ENCODE measurements at places on chromosomes 4 and X.
A peak's percentile ranks its signal among the peaks of the same experiment; 100 is the strongest.

DNA sequence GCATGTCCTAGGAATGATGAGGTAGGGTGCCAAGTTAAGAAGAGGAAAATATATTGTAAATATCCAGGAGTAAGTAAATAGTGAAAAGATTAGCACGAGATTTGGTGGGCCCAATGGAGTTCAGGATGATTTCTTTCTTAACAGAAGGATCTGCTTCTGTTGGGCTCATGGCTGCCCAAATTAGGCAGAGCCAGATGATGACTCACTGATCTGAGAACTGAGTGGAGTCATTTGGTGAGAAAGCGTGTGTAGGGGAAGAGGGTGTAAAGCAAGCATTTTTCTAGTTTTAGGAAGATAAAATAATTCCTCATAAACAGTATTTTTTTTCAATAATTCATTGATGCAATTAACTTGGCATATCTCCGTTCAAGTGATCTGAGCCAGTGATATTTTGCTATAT is 1.6 kb downstream of the TBX22 start:
- DNase-seq, result no peak

- DNase-seq, result no peak
These were observed 24.0 kb upstream of the TMEM255A start for GRCh38 chrX:120335289-120335688.

- DNase-seq, result no peak
These were observed 469 bp downstream of the IRS4 start for GRCh38 chrX:108735679-108736508.

DNA sequence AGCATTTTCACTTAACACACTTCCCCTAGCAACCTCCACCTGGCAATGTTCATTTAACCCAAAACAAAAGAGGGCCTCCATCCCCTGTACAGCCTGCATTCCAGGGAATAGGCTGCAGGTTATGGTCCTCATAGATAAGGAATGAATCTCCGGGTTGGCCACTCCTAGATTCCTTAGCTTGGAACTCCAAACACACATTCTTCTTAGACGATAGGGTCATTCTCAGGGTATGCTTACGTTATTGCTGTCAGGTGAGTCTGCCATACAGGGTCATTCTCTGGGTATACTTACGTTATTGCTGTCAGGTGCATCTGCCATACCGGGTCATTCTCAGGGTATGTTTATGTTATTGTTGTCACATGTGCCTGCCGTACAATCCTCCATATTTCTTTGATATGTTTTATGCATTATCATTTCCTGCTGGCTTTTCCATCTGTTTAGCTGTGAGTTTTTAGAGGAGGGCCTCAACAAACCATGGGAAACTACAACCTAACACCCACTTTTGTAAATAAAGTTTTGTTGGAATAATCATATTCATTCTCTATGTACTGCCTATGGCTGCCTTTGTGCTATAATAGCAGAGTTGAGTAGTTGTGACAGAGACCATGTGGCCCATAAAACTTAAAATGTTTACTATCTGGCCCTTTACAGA is 8.2 kb upstream of the AFF1 start:
- DNase-seq, result no peak

- no peak for DNase-seq
These were observed 399.9 kb downstream of the RAB28 start for GRCh38 chr4:13084210-13084609.

DNA sequence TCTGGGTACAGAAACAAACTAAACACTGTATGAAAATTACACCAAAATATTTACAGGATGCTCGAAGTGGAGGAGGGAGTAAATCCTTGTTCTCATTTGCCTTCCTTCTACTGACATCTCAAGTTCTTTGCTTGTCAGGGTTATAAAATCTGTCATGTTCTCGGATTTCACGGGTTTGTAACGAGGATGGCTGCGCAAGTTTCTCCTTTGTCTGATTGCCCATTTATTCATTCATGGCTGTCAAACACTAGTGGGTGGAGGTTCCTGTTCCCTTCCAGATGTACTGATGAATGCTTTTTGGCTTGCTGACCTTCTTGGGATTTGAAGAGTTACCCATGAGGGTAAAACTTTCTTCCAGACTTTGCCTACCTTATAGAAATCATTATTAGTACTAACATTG is 206.9 kb downstream of the SPCS3 start:
- no peak for DNase-seq

DNA sequence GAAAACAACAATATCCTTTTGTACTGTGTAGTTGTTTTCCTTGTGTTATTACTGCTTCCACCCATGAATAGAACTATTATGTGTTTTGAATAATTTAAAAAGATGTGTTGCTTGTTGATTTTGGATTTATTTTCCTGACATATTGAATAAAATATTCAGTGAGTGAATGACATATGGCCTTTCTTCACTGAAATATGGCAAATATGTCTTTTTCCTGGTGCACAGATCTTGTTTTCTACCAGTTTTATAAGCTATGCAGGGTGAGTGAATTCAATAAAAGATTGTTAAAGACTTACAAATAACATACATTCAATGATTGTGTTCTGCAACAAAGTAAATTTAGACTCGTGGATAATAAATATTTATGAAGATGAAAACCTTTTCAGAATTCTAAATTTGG is 1216.3 kb upstream of the ADGRL3 start:
- no peak for DNase-seq

DNA sequence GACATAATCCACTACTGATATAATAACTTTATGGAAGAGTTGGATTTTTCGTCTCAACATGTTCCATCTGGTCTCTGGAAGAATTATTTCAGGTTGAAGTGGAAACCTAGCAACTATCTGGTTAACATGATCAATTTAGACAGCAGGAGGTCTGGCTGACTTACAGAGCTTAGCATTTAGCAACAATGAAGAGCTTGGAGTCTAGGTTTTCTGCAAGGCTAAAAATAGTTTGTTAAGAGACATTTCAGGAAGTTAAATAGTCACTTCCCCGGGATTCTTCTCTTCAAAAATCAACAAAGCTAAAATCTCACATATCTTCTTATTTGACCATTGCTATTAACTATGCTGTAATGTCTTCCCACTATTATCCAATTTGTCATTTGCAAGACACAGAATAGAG is 418.6 kb upstream of the DIPK2B start:
- no peak for DNase-seq

DNA sequence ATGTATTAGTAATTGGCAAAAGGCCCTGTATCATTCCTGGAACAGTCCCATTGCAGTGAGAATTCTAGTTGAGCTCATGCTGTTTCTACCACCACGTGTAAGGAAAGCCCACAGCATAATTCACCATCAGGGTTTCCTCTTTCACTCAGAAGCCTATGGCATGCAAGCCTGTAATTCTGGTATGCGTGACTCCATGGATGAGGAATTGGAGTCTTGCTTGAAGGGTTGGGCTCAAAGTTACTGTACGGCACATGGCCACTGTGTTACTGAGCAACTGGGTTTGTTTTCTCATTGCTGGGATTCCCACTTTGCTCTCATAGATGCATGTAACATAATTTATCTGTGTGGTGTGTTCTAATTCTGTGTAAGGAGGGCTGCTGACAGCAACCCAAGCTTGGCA is 132.3 kb upstream of the NR3C2 start:
- DNase-seq, result no peak

DNA sequence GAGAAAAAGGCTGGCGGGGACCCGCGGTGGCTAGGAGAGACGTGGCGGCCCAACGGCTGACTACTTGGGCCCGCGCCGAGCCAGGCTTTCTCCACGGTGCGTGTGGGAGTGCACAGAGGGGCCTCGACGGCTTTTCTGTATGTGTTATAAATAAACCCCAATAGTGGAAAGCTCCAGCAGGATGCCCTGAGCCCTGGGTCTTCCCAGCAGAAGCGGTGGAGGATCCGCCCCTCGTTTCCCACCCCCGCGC is 268 bp upstream of the PRRG1 start:
- DNase-seq, result no peak

- DNase-seq, result no peak
These were observed 20.0 kb downstream of the RHOH start for GRCh38 chr4:40216622-40217366.

DNA sequence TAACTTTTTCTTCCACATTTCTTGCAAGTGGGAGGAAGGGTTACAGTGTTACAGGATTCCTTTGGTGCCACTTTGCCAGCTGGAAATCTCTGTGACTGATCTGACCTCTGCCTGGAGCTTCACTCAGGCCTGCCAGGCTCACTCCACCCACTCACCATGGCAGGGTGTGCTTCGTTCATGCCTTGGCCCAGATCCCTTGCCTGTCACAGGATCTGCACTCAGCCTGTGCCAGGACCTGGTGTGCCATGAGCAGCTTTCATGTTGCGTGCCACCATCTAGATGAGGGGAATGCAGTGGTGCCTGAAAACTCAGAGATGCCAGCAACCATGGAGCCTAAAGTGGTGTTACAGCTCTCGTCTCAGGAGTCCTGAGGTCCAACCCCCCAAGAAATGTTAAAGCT is 2596.4 kb downstream of the PCDH7 start:
- DNase-seq, result no peak

GRCh38 chr4:113869743-113870375 is 108.3 kb upstream of the CAMK2D start:
- no peak for DNase-seq

DNA sequence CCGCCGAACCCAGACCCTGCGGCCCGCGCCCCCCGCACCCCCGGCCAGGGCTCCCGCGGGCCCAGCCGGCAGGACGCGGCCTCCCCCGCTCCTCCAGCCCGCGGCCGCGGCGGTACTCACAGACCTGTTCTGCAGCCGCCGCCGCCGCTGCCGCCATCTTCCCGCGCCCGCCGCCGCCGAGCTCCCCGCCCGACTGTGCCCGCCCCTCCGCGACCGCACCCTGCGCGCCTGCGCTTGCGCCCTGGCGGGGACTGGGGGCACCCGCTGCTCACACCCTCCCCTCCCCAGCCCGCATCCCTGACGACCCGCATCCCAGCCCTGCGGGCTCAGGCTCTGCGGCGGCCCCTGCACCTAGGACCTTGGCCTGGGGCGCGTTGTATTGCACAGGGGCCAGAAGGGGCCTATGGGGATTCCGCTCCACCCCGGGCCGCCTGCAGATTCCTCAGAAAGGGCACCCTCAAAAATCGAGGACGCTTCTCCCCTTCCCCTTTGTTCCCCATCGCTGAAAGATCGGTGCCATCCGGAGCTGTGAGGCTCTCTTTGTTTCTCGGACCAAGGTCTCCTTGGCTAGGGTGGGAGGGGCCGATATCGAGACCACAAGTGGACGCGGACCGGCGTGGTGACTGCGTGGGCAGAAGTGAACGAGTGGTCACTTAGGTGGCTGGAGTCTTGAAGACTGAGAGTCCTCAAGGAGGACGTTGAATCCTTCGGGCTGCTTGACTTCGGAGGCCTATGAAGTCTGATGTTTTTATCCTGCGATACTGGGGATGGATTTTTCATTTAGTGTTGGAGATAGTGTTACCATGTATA is at the start of gene SGCB:
TSS of gene SGCB (minus strand) at position 197 of the 810 bp plus-strand sequence. CDS start at position 157, 40 bp downstream.
- peak; percentile 77 for DNase-seq

GRCh38 chrX:118780911-118781310 is 42.7 kb upstream of the ZCCHC12 start:
- DNase-seq, result no peak

- no peak for DNase-seq
These were observed 403.7 kb downstream of the MID1IP1 start for GRCh38 chrX:39204945-39205344.

DNA sequence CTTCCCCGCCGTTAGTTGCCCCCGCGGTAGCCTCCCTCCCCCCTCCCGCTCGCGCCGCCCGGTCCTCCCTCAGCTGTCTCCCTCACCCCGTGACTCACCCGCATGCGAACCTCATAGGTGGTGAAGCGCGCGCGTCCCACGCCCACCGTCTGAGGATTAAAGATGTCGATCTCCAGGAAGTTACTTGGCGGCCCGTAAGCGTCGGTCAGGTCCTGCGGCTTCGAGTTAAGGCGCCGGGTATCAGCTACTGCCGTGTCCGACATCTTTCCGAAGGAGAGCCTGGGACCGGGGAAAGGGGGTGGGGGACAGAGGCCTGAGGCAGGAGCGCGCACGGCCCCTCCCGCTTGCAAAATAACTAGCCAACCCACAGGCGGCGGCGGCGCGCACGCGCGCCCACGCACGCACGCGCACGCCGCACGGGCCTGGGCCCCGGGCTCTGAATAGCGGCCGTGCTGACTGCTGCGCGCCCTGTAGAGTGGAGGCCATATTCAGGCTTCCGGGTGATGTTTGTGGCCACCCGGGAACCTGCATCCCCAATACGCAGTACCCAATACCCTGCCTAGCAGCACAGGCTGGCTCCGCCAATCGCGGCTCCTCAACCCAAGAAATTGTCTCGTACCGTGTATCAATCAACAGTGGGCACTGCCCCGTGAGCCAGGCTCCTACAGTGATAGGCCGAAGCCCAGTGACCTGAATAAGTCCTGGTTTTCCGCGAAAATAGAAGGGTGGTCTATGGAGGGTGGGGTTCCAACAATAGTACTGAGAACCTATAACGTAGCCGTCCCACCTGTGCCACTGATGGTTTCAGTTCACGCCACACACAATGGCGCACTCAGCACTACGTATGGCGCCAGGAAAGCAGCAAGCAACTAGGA is at the start of gene SNX12:
TSS of gene SNX12 (minus strand) at position 291 of the 875 bp plus-strand sequence. CDS start at position 263, 28 bp downstream.
- DNase-seq, result peak; percentile 91

All from activated CD4-positive, alpha-beta memory T cell treated with anti-CD3 and anti-CD28 coated beads, Interleukin-2, amount 10 ng/mL, durations not matched to agents 7 days and 5 days (primary cell).